H4 (cell line): ENCODE measurements at places on chromosomes 1 and 21. TPM values are rescaled to one million over a fixed set of nuclear protein-coding genes. Genes with fewer than 3 reads are reported as not detected.

GRCh38 chr1:55402142-55402541 lies 187.0 kb upstream of the USP24 start:
- DNase-seq, result no peak

GRCh38 chr1:7049913-7050625 lies 264.8 kb downstream of the CAMTA1 start:
- DNase-seq, result no peak

Gene CTSE
- not detected in 2 replicates for total RNA-seq

Gene NMNAT2
- total RNA-seq, result 0.14 and 1.4 TPM in 2 replicates

Gene SPRR3
- total RNA-seq, result not detected in 2 replicates
